ENCODE measurements at places on chromosomes 16 and 17.
A peak's percentile ranks its signal among the peaks of the same experiment; 100 is the strongest.

DNA sequence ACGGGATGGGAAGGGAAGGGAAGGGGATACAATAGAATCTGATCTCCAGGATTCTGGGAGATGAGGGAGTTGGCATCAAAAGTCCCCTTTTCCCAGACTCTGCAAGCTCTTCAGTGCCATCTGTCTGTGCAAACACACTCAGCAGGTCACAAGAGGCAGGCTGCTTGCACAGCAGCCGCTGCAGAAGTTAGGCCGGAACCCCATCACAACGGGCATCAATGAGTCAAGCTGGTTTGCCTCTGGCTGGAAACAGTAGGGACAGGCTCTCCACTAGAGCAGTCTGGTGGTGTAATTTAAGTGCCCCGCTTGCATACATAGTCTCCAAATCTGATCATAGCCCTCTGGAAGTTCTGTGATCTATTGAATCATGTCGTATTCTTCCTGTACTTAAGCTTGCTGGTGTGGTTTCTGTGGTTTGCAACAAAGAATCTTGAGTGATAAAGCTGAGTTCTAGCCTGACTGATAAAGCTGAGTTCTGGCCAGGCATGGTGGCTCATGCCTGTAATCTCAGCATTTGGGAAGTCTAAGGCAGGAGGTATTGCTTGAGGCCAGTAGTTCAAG lies 33.7 kb upstream of the KDM8 start:
- peak; percentile 70 for DNase-seq

DNA sequence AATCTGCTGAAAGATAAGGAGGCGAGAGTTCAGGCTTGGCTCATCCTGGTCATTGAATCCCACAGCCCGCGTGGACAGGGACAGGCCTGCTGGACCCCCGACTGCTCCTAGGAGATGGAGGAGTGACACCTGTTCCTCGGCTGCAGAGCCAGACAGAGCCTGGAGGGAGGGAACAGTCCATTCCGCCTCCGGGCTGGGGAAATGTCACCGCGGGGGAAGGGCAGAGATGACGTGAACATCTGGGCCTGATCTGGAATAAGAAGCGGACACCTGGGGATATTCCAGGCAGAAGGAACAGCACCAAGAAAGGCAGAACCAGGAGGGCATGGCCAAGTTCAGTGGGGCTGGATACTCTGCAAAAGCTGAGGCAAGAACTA lies 1.5 kb downstream of the ZNF747 start:
- no peak for DNase-seq

- DNase-seq: no peak
These were observed 33.9 kb downstream of the FZD2 start for GRCh38 chr17:44591206-44591605.

DNA sequence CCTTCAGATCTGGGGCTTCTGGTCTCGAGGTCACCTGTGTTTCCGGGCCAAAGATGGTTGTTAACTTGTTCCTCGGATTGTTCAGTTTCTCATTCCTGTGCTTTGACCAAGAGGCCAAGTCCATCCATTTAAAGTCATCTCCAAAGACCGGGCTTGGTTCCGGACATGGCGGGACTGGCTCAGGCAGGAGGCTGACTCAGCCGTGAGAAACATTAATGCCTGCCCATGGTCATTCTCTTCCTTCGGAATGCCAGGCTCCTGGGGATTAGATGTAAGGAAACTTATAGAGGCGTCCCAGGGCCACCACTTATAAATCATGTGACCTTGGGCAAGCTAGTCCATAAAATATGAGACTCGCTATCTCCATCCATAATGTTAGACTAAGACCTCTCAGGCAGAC lies 13.6 kb upstream of the NKD1 start:
- no peak for DNase-seq

- DNase-seq: no peak
These were observed 47.1 kb downstream of the SRCIN1 start for GRCh38 chr17:38558728-38559050.

GRCh38 chr16:55570159-55570558 lies 3.7 kb downstream of the CAPNS2 start:
- DNase-seq: no peak

- no peak for DNase-seq
These were observed 793 bp upstream of the IRX3 start for GRCh38 chr16:54287131-54288029.

DNA sequence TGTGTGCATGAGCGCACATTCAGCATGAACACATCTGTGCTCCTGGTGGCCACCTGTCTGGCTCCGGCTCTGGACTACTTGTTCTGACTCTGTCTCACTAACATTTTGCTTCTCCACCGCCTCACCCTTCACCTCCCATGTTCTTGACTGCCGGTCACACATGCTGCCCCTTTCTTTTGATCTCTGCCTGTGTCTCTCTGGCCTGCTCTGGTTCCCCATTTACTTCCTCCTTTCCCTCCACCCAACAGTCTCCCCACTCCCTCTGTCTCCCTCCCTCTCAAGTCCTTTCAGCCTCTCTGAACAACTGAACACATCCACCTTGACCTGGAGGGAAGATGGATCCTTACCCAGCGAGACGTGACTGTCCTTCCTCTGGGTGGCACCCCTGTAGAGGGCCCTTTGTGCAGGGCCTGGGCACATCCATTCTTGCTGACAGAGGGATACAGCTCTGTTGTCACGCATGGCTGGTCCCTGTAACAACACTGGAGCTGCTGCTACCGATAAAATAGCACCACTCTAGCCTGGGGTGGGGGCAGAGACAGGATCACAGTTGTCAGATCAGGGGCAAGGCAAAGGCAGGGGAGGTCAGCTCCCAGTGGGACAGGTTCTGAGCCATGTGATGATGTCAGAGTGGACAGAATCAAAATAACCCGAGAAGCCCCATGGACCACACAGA lies 11.0 kb downstream of the ZSCAN32 start:
- no peak for DNase-seq

GRCh38 chr16:19219836-19220235 lies 51.8 kb downstream of the SYT17 start:
- DNase-seq: no peak

GRCh38 chr17:16818821-16819683 lies 129.0 kb downstream of the CCDC144A start:
- no peak for DNase-seq

DNA sequence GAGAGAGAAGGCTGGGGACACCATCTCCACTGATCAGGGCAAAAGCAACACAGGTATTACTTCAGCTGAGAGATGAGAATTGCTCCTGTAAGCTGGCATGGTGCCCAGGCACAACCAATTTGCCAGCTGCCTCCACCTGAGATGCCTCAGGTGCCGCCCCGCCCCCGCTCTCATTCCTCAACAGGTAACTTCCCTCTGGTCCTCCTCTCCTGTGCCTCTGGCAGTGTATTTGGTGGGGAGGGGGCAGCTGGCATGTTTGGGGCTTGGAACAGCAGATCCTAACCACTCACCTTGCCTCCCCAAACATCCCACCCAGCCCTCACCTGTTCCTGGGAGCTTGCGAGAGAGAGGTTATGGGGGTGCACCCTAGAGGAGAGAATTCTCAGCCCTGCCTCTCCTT lies 2.9 kb upstream of the SRCIN1 start:
- no peak for DNase-seq

GRCh38 chr16:66238696-66239095 lies 127.8 kb upstream of the CDH5 start:
- DNase-seq: no peak

DNA sequence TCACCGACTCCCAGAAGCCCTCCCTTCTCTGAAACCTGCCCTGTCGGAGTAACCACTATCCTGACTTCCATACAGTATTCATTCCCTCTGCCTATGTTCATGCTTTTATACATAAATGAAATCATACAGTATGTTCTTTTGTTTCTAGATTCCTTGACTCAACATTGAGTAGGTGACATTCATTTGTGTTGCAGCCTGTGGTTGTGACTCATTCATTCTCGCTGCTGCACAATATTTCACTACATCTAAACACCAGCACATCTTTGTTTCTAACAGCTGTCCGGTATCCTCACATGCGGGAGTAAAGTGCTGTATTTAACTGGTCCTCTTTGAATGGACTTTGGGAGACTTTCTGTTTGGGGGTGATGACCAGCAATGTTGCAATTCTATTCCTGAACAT lies 135.0 kb upstream of the FOXF1 start:
- no peak for DNase-seq

- DNase-seq: no peak
These were observed 4.3 kb upstream of the WIPI1 start for GRCh38 chr17:68461589-68461988.

- no peak for DNase-seq
These were observed 719.0 kb downstream of the KCNJ18 start for GRCh38 chr17:22411185-22411784.

- DNase-seq: no peak
These were observed 535.4 kb downstream of the CDH8 start for GRCh38 chr16:61500851-61501250.

DNA sequence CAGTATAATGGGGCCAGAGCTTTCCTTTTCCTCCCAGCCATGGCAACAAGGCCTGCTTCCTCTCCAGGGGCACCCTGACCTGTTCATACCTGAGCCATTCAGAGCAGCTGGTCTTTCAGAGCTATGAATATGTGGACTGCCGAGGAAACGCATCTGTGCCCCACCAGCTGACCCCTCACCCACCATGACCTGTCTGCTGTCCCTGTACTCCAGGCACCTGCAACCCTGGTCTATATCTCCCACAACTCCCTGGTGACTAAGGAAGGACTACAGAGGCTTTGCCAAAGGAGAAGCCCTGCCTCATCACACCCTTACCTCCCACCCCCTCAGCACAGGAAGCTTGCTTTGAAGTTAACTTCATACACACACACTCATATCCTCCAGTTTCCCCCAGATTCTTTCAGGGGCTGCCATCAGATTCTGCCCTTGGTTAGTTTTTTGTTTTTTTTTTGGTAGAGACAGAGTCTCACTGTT lies 6.0 kb downstream of the TMEM106A start:
- peak; percentile 16 for DNase-seq

Measured in stimulated activated CD4-positive, alpha-beta T cell treated with anti-CD3 and anti-CD28 coated beads, Interleukin-4, amount 100 ng/mL, for 24 hours (primary cell).